ENCODE measurements at places on chromosomes 3 and 15.
A peak's percentile ranks its signal among the peaks of the same experiment; 100 is the strongest.

DNA sequence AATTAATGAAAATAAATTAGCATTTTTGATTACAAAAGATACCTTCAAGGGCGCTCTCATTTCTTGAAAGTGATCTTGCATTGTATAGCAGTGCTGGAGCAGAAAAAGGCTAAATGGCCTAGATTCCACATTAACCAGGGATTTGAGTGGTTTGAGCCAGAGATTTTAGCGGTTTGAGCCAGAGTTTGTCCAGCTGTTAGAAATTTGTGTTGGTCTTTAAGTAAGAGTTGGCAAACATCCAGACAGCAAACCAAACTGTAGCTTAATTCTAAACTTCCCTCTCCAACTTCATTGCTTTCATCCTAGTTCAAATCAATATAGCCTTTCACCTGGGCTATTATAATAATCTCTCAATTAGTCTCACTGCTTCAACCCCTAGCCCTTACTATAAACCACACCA, 351.7 kb downstream of the IGSF11 start:
- no peak for DNase-seq

DNA sequence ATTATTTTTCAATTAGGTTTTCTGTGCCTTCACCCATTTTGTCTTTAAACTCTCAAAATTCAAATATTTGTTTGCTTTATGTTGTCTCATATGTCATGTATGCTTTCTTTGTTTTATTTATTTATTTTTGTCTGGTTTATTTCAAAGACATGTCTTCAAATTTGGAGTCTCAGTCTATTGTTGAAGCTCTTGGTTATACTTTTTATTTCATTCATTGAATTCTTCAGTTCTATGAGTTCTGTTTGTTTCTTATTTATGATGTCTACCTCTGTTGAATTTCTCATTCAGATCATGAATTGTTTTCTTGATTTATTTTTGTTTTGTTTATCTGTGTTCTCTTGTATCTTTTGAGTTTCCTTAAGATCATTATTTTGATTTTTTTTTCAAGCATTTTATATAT, 55.6 kb downstream of the AP4E1 start:
- DNase-seq = no peak

DNA sequence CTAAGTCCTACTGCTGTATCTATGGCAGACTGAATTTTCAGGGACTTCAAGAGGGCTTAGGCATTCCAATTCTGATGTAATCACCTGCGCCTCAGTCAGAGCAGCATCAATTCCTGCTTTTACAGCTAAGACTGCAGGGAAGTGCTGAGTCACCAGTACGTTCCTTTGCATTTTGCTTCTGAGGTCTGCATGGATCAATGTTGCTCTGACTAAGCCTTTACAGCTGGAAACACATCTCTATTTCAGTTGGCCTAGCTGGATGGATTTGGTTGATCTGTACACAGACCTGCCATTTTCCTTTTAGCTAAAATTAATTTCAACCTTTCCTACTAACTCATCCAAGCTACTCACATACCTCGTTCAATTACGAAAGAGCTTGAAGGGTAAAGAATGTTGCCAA, 51.3 kb downstream of the ETV5 start:
- no peak for DNase-seq

DNA sequence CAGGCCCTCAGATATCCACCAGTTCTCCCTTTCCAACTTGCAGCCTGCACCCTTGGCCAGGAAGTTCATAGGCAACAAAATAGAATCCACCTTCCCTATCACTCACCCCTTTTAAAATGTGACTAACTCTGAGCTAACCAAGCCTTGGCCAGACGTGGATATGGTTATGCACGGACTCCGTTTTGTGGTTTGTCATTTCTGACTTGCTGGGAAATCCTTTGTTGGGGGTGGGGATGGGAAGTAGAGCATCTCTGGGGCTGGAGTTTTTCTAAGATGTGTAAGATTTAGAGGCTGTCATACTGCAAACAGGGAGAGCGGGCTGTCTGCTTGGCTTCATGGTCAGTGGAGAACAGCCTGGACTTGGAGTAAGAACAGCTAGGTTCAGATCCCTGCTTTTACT, 62.6 kb downstream of the SMAD3 start:
- no peak for DNase-seq

DNA sequence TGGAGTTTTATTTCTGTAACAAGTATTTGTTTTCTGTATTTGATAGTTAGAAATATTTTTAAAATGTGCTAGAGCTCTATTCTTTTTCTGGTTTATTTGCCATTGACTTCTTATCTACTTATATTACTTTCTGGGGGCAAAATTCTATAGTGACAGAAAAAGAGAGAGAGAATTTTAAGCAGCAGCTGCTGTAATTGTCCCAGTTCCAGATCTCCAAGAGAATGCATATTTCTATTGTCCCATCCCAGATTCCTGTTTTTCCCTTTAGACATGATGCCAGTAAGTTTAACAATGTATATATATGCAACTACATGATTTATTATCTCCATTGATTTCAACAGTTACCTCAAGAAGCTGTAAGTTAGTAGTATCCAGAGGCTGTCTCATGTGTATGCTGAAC, 541.7 kb upstream of the ZNF385D start:
- no peak for DNase-seq

DNA sequence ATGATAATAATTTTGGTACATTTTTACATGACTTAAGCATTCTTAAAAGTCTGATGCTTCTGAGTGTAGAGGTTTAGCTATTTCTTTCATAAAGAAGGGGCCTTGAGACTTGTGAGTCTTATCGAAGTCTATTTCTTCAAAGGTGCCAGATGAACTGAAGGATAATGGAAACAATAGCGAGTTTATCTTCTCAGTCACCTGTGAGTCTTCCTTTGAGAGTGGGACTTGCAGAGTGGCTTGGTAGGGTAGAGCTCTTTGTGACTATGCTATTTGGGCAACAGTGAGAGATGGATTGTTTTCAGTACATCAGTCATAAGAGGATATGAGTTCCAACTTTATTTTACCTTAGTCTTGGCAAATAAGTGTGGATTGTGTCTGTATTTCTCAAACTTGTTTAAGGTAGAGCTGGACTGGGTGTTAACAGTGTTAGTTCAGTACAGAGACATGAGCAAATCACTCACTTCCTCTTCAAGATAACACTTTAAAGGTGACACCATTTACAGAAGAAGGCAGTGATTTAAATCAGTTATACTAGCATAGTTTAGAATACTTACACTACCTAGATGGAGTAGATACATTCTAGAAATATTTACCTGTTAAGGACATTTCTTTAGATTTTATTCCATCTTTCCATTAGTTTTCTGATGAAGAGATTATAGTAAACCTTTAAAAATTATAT, 3.2 kb downstream of the AKAP13 start:
- DNase-seq = peak; percentile 21
